ENCODE measurements at places on chromosomes 11 and 22.

DNA sequence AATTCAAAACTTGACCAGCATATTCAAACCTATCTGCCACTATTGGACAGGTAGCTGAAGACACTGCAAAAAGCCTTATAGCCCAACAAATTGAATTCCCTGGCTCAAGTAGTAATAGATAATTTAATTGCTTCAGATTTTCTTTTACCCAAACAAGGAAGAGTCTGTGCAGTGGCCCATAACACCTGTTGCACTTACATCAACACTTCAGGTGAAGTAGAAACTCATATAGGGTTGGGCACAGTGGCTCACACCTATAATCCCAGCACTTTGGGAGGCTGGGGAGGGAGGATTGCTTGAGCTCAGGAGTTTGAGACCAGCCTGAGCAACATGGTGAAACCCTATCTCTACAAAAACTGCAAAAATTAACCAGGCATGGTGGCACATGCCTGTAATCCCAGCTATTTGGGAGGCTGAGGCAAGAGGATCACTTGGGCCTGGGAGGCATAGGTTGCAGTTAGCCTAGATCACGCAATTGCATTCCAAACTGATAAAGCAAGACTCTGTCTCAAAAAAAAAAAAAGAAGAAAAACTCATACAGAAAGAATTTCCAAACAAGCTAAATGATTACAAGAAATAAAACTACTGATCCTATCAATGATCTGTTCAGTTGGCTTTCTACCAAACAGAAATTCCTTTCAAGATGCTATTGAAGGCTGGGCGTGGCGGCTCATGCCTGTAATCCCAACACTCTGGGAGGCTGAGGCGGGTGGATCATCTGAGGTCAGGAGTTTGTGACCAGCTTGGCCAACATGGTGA is 9.5 kb downstream of the FOLR3 start:
- no peak for DNase-seq

DNA sequence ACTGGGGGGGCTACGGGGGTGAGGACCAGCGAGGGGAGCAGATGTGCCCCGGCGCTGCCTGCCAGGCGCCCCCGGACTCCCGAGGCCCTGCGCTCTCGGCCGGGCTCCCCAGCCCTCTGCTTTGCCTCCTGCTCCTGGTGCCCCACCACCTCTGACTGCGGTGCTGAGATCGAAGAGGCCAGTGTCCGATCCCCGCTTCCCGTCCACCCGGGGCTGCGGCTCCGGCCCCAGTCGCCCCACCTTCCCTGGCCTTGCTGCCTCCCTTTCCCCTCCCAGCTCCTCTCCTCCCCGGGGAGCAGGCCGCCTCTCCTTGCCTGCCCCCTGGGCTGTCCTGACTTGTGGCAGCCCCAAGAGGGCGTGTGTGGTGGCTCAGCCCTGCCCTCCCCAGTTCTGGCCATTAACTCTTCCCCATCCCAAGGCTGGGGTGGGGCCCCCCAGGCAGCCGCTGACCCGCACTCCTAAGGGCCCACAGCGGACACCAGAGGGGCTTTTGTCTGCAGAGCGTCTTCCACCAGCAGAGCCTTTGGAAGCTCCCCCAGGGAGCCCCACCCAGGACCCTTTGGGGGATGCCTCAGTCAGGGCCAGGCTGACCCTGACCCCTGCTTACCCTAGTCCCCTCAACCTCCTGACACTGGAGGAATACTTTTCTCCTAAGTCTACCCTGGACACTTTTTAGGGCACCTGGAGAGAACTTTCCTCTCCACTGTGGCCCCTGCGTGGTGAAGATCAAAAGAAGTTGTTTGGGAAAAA is 16.6 kb downstream of the RTN4RL2 start:
- DNase-seq, result no peak

DNA sequence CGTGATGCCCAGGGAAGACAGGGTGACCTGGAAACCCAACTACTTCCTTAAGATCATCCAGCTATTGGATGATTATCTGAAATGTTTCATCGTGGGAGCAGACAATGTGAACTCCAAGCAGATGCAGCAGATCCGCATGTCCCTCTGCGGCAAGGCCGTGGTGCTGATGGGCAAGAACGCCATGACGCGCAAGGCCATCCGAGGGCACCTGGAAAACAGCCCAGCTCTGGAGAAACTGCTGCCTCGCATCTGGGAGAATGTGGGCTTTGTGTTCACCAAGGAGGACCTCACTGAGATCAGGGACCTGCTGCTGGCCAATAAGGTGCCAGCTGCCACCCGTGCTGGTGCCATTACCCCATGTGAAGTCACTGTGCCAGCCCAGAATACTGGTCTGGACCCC is 43.5 kb upstream of the DAGLA start:
- no peak for DNase-seq

- no peak for DNase-seq
These were observed 15.3 kb upstream of the ZC3H12C start for GRCh38 chr11:110077831-110078325.

GRCh38 chr11:9313648-9314290 is 624 bp downstream of the TMEM41B start:
- DNase-seq, result no peak

DNA sequence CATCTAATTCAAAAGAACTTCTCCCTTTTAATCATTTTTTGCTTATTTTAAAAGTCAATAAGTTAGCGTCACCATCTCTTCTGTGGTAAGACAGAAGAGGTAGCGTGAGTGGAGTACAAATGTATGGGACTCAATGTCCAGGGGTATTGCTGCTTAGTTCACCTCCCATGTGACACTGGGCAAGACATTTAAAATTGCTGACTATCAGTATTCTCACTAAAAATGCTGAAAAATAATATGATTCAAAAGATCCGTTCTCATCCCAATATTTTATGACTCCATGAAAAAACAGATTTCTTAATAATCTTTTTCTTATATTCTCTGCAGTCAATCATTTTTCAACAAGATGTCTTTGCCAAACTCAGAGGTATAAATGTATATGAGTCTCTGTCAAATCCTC is 68.1 kb upstream of the LRRC4C start:
- DNase-seq, result no peak

- DNase-seq, result no peak
These were observed 45.3 kb downstream of the ISX start for GRCh38 chr22:35111244-35111643.

DNA sequence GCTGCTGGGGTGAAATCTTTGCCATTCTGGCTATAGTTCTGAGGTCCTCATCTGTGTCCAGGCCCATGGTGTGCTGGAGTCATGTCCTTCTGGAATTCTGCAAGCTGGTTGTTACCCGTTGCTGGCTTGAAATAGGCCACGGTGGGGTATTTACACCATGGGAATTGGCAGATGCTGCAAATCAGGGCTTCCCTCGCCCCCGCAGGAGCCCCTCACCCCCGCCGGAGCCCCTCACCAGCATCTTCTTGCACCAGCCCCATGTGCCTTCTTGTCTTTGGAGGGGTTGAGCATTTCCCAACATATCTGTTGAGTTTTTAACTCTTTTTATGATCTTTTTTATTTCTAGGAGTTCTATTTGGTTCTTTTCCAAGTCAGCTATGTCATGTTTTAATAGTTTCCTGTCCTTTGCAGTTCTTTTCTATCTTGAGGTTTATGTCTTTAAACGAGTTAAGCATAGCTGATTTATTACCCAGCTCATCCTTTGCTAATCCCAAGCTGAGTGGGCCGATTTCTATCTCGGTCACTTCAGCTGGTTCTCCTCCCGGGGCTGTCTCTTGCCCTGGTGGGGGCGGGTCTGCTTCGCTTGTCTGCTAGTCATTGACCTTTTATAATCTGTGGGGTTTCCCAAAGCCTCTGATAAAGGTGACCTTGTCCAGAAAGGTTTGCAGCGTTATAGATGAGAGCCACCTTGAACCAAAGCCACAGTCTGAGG is 17.6 kb downstream of the ANO1 start:
- no peak for DNase-seq

- no peak for DNase-seq
These were observed 34.4 kb upstream of the PPARA start for GRCh38 chr22:46115755-46116490.

DNA sequence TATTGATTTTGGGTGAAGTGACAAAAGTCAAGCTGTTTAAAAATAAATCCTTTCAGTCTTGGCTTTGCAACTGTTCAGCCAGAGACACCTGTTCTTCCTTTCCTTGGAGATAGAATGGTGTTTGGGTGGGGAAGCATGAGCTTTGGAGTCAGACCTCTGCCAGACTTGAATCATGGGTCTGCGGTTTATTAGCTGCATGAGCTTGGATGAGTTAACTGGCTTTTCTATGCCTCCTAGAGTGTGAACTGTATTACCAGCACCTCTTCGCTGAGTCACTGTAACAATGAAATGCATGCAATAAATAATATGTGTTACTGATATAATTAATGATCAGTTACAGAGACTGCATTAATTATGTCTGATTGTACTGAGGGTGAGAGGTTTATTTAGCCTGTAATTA is 13.5 kb upstream of the MYEOV start:
- no peak for DNase-seq

- no peak for DNase-seq
These were observed 10.6 kb upstream of the XBP1 start for GRCh38 chr22:28810821-28811491.

DNA sequence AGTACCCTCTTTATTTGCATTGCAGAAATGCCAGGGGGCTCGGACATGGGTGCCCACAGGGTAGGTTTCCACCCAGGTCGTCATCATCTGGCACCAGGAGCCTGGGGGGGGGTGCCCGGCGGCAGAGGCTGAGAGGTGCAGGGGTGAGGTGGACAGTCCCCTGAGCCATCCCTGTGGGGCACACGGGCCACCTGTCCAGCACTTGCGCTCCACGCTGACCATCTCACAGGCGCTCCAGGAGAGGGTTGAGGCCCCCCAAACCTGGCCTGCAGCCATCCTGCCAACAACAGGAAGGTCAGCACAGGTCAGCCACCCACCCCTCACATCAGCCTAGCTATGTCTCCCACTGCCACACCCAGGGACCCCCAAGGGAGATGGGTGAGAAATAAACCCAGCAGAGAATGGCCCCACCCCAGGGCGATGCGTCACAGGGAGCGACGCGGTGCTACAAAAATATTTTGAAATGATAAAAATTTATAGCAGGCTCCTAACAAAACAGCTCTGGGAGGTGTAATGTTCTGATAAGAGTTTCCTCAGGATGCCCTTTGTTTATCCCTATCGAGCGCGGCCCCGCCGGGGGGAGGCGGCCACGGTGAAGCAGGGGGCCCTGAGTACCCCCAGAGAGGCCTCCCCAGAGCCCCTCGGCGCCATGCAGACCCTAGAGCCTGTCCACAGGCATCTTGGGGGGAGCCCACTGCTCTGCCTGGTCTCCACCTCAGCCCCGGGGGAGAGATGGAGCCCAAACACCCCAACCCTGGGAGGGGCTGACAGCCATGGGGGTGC is 21.0 kb upstream of the GNB1L start:
- DNase-seq, result no peak

DNA sequence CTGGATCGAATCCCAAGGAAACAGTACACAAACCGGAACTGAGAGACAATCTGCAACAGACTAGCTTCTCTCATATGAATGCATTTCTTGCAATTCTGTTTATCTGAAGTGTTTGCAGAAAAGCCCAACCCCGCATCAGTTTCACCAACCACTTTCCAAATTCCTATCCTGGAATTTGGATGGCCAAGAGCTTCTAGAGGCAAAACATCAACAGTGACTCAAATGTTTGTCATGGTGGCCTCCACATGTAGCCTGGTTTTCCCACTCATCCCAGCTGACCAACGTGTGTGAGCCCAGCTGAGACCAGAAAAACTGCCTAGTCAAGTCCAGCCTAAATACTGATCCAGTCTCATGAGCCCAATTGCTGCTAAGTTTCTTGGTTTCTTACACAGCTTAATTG is 8.3 kb upstream of the MIEF1 start:
- no peak for DNase-seq

DNA sequence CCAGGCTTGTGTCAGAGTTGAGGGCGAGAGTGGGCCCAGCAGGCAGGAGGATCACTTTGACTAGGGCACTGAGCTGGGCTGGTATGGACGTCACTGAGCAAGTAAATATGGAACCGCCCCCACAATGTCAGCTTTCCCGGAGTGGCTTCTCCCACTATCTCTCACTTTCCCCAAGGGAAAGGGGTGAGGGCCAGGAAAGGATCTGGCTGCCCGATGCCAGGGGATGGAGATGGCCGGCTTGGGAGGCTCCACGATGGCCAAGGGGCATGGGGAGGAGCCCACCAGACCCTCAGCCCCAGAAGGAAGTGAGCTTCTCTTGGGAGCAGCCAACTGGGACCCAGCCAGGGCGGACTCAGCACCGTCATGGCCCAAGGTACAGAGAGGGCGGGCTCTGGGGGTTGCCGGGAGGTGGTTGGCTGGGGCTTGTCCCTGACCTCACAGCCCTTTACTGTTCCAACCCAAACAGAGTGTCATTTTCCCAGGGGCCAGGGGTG is 8.7 kb downstream of the PRDM11 start:
- peak; percentile 77 for DNase-seq

All from coronary artery (tissue), 2 donors.